ENCODE measurements at places on chromosomes 2 and 18.

DNA sequence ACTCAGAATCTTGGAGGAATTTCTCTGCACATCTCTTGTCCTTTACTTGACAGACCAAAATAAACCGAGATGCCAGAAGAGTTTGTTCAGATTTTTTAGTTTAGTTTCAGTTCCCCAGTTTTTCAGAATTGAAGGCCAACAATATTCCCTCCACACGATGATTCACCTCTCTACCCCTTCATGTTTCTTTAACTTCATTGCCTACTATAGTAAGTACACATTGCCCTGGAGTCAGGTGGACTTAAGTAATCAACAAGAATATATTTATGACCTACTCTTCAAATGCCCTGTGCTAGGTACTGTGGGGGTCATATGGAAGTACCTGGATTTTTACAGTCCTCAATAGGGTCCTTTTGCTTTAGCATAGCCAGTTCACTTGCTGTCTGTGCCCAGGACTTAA, 79.6 kb upstream of the CTLA4 start:
- DNase-seq = no peak

- no peak for DNase-seq
Measured at GRCh38 chr18:38752430-38752829, 1186.8 kb upstream of the CELF4 start.

DNA sequence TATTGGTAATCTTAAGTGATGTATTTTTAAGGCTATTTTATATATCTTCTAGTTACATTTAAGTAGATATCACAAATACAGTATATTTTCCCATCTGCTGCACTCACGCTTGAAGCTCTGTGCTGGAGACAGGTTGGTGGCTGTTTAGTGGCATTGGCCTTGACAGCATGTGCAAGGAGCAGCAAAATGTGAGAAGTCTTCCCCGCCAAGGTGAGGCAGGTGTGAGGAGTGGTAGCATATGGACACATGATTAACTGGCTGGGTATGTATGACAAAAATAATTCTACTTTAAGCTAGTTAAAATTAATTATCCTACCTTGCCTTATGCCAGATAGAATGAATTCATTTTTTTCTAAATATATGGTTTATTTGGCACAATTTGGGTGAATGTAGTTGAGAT, 117.2 kb downstream of the CCDC102B start:
- DNase-seq = no peak

- DNase-seq = no peak
Measured at GRCh38 chr18:261398-262073, 6.3 kb downstream of the THOC1 start.

GRCh38 chr2:76998704-76999103, 523.5 kb downstream of the LRRTM4 start:
- DNase-seq = no peak

DNA sequence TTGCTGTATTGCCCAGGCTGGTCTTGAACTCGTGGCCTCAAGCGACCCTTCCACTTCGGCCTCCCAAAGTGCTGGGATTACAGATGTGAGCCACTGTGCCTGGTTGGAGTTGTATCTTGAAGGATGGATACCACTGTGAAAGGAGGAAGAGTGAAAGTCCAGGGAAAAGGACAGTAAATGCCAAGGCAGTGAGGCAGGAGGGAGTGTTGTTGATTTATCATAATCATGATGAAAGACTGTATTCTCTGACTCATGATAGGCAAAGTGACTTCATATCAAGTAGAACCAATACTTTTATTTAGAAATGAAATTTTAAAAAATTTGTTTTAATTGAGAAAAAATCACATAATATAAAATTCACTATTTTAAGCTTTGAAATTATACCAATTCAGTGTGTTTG, 162.3 kb downstream of the ARHGAP28 start:
- no peak for DNase-seq

DNA sequence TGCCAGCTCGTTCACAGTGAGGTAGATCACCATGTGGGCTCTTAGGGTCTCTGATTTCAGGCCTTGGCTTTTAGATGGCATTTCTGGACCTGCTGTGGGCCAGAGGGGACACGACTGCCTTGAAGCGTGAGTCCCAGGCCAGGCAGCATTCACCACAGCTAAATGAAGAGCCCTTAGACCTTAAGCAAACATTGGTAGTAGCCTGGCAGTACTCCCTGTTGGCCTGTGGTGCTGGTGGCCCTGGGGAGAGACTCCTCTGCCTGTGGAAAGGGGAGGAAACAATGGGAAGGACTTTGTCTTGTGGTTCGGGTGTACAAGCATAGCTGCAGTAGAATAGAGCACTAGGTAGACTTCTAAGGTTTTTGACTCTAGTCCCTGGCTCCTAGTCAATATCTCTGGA, 456.0 kb upstream of the DCC start:
- DNase-seq = no peak

DNA sequence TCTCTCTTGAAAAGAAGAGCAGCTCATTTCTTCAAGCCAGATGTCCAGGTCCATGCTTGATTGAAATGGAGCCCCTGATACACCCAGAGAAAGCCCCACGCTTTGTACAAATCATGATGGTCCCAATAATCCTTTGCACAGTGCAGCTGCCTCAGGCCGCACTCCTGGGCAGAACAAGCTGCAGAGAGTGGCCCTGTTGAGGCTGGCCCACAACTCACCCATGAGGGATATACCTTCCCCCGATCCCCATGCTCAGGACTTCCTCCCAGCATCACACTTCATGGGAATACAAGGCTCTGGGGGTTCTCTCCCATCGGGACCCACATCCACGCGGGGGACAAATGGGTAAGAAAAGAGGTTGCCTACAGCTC, 181.8 kb downstream of the CTIF start:
- DNase-seq = no peak

GRCh38 chr2:29951576-29951975, 30.2 kb upstream of the ALK start:
- no peak for DNase-seq

- DNase-seq = no peak
Measured at GRCh38 chr18:61606068-61606660, 272.9 kb downstream of the CDH20 start.

DNA sequence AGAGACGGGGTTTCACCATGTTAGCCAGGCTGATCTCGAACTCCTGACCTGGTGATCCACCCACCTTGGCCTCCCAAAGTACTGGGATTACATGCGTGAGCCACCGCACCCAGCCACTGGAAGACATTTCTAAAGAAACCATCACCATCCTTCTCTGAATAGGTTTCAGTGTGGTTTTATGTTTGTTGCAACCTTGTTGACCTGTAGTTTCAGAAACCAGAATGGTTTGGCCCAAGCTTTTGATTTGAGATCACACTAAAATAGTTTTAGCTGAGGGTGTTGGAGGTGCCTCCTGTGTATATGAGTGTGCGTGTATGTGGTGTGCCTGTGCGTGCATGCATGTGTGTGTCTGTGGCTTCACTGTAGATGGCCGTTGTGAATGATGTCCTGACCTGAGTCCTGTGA, 26.2 kb downstream of the INPP4A start:
- no peak for DNase-seq

GRCh38 chr2:141728886-141729285, 401.9 kb downstream of the LRP1B start:
- DNase-seq = no peak

DNA sequence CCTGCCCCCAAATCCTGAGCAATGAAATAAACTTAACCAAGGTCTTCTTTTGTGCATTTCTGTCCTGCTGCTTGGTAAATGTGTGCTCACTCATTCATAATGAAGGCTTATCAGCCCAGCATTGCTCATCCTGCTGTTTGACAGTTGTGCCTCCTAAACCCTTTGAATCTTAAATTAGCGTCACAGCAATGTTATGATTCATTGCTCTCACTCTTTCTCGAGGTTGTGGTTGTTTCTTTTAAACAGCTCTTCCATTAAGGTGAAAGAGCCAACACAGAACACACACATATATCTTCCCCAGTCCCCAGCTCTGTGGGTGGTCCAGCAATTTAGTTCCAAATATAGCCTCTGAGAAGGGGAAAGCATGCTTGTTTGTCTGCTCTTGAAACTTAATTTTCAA, 84.0 kb downstream of the EVA1A start:
- DNase-seq = no peak

GRCh38 chr2:42974721-42975717, 182.6 kb upstream of the HAAO start:
- DNase-seq = peak; percentile 63

DNA sequence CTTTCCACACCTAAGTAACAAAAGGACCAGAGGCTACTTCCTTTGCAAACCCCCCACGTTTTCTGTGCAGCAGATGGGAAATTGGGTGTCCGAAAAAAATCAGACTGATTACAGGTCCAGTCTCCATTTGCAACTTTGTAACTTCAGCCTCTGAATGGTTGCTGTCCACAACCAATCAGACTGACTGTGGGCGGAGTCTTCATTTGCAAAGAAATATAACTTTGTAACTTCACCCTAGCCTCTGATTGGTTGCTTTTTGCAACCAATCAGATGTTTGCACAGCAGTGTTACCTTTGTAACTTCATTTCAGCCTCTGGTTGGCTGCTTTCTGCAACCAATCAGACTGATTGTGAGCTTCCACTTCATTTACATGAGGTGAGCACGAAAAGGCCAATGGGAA, 27.8 kb upstream of the CACNB4 start:
- DNase-seq = no peak

DNA sequence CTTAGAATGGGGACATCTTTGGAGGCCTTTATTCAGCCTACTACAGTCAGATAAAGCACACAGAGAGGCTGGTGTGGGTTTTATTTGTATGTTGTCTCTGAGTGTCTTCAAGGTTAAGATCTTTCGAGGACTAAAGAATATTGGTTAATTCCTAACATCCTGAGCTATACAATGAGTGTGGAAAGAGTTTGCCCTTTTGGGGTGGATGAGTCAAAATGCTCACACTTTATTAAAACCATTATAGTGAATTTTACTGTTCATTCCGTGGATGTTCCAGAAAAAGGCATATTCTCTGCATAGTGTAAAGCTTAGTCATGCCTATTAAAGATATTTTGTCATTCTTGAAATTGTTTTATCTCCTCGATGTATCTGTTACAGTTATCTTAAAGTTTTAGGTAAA, 29.1 kb upstream of the SLC38A11 start:
- no peak for DNase-seq

DNA sequence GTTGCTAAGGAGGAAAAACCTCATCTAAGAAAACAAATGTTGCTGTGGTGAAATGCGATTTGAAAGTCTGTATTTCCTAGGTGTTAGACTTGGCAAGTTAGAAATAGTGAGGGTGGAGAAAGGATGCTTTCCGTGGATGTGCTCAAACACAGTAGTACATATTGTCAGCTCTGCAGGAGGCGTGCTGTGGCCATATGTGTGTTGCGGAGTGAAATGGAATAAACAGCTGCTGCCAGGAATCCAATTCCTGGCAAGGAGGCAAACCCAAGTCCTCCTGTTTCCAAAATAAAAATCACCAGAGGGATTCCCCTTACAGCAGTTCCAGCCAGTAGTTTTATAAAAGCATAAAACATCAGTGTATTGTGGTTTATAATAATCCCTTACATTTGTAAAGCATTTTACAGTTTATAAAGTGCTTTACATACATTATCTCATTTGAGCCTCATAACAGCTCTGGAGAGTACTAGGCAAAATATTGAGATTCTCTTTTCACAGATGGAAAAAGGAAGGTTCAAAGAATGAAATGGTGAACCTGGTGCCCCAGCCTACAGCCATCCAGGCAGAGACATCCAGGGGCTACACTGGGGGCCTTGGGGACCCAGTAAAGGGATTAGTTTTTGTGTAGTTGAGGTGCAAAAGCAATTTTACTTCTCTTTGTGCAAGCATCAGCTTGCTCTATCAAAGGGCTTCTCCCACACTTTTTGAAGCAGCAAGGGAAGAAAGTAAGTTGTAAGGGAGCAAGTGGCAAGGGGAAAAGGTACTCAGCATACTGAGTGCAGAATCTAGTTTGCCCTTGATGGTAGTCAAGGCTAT, 206.0 kb downstream of the AGPS start:
- DNase-seq = no peak

DNA sequence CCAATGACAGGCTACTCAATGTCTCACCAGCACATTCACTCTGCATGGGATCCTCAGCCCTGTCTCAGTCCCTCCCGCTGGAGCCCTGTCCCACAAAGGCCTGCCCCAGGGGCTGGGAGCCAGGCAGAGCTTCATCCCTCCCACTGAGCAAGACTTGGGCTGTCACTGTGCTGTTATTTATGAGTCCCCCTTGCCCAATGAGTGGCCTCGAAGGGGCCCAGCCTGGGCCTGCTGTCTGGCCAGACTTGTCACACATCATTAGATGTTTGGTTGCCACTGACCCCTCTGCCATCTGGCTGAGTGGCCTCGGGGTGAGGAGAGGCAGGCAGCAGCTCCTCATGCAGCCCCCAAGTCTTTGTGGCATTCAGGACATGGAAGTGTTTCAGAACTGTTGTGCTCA, 330.6 kb upstream of the SKOR2 start:
- no peak for DNase-seq

- no peak for DNase-seq
Measured at GRCh38 chr2:164570475-164570874, 50.8 kb downstream of the GRB14 start.

- no peak for DNase-seq
Measured at GRCh38 chr2:62014102-62014501, 108.6 kb downstream of the COMMD1 start.

GRCh38 chr2:54103454-54104314, 11.7 kb upstream of the ACYP2 start:
- peak; percentile 7 for DNase-seq

GRCh38 chr18:55838319-55838718, 250.3 kb upstream of the TCF4 start:
- DNase-seq = no peak

DNA sequence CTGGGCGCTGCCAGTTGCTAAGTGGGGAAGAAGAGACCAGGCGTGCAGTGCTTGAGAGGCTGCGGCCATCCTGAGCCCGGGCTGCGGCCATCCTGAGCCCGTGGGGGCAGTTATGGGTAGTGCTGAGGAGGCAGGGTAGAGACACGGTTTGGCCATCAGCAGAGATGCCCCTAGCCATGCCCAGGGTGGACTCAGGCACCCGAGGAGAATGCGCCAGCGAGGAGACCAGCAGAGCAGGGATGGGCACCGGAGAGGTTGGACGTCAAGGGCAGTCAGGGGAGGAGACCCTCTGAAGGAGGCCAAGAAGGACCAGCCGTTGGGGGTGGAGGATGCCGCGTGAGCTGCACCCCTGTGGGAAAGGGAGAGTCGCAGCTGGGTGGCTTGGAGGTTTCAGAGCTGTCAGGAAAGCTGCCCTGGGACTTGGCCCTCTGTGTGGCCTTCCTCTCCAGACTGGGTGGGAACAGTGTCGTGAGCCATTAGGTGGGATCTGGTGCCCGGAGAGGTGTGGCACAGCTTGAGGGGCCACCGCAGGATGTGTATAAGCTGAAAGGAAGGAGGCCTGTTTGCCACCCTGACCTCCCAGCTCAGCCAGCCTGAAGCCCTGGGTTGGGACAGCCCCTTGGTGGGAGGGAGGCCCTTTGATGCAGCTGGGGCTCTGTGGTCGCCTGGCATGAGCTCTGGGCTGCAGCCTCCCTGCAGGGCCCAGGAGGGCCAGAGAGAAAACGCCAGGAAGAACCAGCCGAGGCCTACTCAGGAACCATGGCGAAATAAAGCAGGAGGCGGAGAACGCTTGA, 56.0 kb downstream of the SH3BP4 start:
- DNase-seq = no peak

- no peak for DNase-seq
Measured at GRCh38 chr2:163646687-163647086, 89.1 kb downstream of the FIGN start.

- no peak for DNase-seq
Measured at GRCh38 chr18:62904396-62905285, 189.3 kb downstream of the PHLPP1 start.

- no peak for DNase-seq
Measured at GRCh38 chr2:5942204-5942603, 250.0 kb downstream of the SOX11 start.

All from stimulated activated CD4-positive, alpha-beta T cell treated with anti-CD3 and anti-CD28 coated beads, Interleukin-4, amount 100 ng/mL, for 1 hour (primary cell).